Testis (tissue), 5 donors: ENCODE measurements at places on chromosomes 6 and 20. TPM values are rescaled to one million over a fixed set of nuclear protein-coding genes. Genes with fewer than 3 reads are reported as not detected.

CDH4 gene
- 1.9 TPM for total RNA-seq

PACRG gene
- total RNA-seq, result 54.0 TPM

TREM1 gene
- total RNA-seq, result 0.93 TPM

DNMT3B gene
- 20.6 TPM for total RNA-seq

SOX4 gene
- total RNA-seq, result 43.9 TPM

NRSN2 gene
- 62.4 TPM for total RNA-seq

GRCh38 chr6:22904431-22904830 lies 335.1 kb downstream of the HDGFL1 start:
- no peak for DNase-seq

DNA sequence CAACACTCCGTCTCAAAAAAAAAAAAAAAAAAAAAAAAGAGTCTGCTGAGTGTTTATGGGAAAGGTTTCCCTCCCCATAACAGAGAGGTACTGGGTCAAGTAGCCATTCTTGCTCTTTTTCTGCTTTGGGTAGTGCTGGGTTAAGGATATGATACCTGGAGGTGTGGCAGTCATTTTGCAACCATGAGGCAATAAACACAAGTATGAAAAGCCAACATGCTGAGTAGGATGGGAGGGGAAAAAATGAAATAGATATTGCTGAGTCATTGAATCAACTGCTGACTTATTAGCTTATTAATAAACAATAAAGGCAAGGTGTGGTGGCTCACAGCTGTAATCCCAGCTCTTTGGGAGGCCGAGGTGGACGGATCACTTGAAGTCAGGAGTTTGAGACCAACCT lies 2.3 kb upstream of the TOMM34 start:
- DNase-seq, result no peak

DNA sequence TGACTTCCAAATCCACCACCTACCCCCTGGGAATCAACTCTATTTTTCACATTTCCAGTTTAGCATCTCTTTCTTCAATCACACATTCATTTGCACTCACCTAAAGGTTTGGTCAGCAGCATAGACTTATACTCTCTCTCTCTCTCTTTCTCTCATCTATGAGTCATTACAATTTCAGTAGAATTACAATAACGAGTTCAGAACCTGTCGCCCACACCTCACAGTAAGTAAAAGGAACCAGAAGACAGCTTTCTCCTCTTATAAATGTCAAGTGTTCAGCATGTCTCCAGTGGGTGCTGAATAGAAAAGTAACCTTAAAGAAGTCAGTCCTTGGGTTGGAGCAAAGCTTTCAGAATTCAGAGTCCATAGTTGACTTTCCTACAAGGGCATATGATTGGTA lies 1.1 kb upstream of the PHACTR1 start:
- DNase-seq, result no peak

- DNase-seq, result no peak
These were observed 20.1 kb downstream of the ECT2L start for GRCh38 chr6:138815797-138816528.

DNA sequence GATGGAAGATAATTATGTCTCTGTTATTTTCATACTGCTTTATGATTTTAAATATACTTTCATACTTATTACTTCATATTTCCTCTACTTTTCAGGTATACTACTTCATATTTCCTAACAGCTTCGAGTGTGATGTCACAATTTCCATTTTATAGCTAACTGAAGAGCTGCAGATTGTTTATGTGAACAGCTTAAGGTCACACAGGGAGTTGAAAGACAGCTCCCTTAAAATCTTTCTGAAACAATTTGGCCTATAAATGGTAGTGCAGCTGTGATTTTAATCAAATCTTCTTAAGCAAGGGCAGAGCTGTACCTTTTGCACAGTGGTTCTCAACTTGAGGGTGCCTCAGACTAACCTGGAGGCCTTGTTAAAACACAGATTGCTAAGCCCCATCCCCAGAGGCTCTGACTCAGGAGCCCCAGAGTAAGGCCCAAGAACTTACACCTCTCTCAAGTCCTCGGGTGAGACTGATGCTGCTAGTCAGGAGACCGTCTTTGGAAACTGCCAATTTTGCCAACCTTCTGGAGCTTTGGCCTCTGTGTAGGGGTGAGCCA lies 347.0 kb upstream of the HSF2 start:
- no peak for DNase-seq

- DNase-seq, result no peak
These were observed 940 bp upstream of the HS3ST5 start for GRCh38 chr6:114343782-114344144.

DNA sequence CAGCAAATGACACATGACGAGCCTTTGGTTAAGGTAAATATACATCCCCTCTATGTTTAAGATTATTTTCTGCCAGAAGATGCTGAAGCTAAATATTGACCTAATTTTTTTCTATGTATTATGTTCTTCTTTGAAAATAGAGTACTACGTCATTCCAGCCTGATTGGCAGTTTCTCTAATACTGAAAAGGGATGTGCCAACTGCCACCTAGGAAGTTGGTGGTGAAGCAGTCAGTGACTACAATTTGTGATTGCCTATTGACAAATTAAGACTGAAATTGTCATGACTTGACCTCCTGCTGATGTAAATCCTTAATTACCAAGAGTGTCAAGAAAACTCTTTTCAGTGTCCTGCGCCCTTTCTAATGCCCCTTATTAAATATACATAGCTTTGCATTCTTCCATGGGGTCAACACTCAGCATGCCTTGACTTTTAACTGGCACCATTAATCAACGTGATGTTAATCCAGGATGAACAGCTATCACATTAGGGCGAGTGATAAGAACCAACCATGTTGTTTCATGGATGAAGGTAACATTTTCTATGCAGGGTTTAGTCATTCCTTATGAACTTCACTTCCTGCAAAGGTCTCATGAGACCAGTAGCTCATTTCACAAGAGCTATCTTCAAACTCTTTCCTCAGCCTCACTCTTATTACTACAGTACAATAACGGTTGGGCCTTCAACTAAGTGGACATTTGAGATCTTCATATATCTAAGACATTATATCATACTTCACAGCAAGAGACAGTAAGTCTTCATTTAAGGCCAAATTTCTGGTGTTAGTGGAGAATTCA lies 22.5 kb upstream of the SGK1 start:
- DNase-seq, result no peak

DNA sequence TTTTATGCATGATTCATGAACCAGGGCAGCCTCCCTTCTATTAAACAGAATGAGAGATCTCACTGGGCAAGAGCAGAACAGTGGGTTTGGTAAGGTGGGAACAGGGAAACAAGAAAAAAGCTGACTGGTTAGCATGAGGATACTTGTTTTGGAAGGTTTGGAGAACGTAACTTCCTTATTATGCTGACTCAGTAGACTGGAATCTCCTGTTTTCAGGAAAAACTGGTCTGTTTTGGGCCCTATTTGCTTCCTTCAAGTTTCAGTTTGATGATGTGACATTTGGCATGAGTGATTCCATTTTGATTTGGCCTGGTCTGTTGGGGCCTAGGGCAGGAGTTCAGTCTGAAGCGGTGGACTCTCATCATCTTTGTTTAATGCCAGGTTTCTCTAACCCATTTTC lies 172.0 kb downstream of the MYLK4 start:
- DNase-seq, result no peak

DNA sequence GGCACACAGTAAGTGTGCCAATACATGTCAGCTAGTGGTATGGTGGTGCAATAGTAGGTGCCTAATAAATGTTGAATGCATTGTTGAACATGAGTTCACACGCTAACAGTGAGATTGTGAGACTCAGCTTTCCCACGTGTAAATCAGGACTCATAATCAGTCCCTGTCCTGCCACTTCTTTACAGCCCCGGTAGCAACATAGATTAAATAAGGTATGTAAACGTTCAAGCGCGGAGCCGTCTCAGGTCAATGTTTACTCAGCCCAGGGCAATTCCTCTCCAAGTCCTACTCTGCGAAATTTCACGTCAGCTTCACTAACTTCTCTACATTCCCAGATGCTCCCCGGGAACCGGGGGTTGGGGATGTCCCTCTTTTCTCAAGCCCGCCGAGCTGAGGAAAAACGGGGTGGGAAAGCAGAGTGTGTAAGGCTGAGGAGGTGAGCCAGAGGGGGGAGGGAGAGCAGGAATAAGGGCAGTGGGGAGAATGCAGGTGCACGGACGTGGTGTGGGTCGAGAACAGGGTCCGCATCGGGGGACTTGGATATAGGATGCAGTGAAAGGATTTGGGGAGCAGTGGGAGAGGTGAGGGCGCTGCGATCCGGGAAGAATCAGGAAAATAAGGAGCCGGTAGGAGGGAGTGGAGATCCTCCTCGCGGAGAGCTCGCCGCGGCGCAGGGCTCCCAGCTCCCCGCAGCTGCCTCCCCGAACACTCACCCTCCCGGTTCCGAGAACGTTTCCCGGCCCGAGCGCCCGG lies 544 bp upstream of the TP53INP2 start:
- peak; percentile 23 for DNase-seq

- DNase-seq, result peak; percentile 37
These were observed 29.6 kb downstream of the NPEPL1 start for GRCh38 chr20:58721951-58722778.
